Hepatocyte (in vitro differentiated cells): ENCODE measurements at places on chromosomes 5 and 9. TPM values are rescaled to one million over a fixed set of nuclear protein-coding genes. Genes with fewer than 3 reads are reported as not detected.

Gene PROB1
- 0.63 and 0.68 TPM in 2 replicates for total RNA-seq

Gene ADAMTS6
- total RNA-seq: 10.4 and 21.0 TPM in 2 replicates

Gene SPOCK1
- total RNA-seq: 5.6 and 7.7 TPM in 2 replicates

GRCh38 chr5:179553006-179553405 is 2.7 kb downstream of the RUFY1 start:
- peaks cover 11% of the 10 kb centered on the region for H3K4me1 ChIP-seq
- no peaks in the 10 kb centered on the region for H3K27me3 ChIP-seq
- no peak overlapping the region for H3K4me3 ChIP-seq
- H3K36me3 ChIP-seq: no peaks in the 10 kb centered on the region
- no peak for DNase-seq

GRCh38 chr5:124527220-124527991 is 219.0 kb downstream of the ZNF608 start:
- no peaks in the 10 kb centered on the region for H3K36me3 ChIP-seq
- DNase-seq: peak; percentile 74
- H3K4me1 ChIP-seq: peaks cover 8% of the 10 kb centered on the region
- no peak overlapping the region for H3K4me3 ChIP-seq
- H3K27ac ChIP-seq: peak overlapping the region; percentile 73

- H3K27ac ChIP-seq: peak within 1 kb of the TSS; percentile 93
- H3K4me3 ChIP-seq: peak within 1 kb of the TSS; percentile 74
- H3K36me3 ChIP-seq: no peaks in the 10 kb centered on the region
- peak; percentile 96 for DNase-seq
- H3K27me3 ChIP-seq: peaks cover 23% of the 10 kb centered on the region
- H3K4me1 ChIP-seq: peaks cover 25% of the 10 kb centered on the region
Observed at GRCh38 chr5:174724484-174725260, at the start of gene MSX2. Gene MSX2 (plus strand): TSS chr5:174724582. CDS start chr5:174724660, 78 bp downstream.

DNA sequence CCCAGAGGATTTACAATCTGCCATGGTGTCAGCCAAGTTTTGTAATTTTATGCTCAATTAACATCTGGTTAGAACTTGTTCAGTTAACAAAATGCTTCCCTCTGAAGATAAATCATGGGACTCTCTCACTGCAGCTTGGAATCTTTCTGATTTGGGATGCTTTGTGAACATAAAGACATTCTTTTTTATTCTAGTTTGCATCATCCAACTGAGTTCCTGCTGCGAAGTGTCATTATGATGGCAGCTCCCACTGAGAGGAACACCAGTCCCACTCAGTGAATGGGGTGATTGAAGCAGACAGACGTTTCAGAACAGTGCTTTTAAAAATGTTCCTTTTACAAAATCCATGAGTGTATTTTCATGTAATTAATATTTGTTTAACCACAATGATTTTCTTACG is 863.8 kb downstream of the TLE4 start:
- H3K27ac ChIP-seq: no peak overlapping the region
- no peaks in the 10 kb centered on the region for H3K4me1 ChIP-seq
- no peak overlapping the region for H3K4me3 ChIP-seq
- no peaks in the 10 kb centered on the region for H3K36me3 ChIP-seq
- no peaks in the 10 kb centered on the region for H3K27me3 ChIP-seq

DNA sequence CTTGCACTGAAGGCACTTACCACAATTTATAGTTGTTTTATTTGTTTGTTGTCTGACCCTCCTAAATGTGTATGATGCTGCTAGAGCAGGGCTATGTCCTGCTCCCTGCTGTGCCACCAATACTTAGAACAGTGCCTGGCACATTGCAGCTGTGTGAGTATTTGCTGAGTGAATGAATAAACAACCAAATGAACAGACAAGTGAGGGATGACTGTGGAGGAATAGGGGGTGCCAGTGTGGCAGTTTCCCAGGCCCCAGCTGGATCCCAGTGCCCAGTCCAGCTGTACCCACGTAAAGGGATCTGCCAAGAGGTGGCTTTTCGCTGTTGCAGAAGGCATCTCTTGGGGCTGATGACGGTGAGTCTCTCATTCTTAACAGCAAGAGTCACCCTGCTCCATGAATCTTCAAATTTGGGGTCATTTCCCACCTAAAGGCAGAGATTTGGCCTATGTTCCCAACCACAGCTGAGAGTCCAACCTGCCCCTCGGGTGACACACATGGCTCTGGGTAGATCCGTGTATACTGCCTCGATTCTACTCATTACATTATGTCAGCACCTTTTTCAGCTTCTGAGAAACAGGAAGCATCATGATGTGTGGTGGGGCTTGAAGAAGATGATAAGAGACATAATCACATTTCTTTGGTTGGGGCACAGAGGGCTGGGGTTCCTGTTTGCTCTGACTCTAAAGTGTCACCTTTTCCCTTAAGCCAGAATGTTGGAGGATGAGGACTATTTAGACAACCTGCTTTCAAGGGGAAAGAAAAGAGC is 14.3 kb downstream of the IL5 start:
- H3K36me3 ChIP-seq: no peaks in the 10 kb centered on the region
- H3K27ac ChIP-seq: no peak overlapping the region
- H3K4me1 ChIP-seq: no peaks in the 10 kb centered on the region
- H3K4me3 ChIP-seq: no peak overlapping the region

- peak; percentile 77 for DNase-seq
- H3K4me1 ChIP-seq: peaks cover 10% of the 10 kb centered on the region
- H3K36me3 ChIP-seq: no peaks in the 10 kb centered on the region
- no peaks in the 10 kb centered on the region for H3K27me3 ChIP-seq
Observed at GRCh38 chr9:99000476-99001395, 57.0 kb downstream of the COL15A1 start.

DNA sequence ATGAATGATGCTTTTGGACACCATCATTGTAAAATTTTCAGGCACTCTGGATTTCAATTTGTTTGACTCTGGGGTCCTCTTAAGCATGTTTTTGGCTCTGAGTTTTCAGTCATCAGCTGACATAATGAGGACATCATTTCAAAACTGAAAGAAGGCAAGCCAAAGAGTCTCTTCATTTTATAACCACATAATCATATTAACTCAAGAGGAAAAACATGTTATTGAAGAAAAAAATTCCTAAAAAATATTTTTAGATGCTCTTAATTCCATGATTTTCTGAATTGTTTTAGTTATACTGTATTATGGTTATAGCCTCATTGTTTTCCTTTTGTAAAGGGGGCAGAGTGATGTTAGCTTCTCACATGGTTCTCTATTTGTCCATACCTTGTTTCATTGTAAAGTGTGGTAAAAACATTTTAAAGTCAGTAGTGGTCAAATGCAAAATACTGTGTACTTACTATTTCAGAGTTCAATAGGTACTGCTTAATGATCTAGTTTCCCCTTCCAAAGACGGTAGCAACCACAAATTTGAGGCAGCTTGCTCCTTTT is 472.1 kb downstream of the DMRT2 start:
- DNase-seq: no peak
- H3K4me1 ChIP-seq: no peaks in the 10 kb centered on the region
- H3K27ac ChIP-seq: no peak overlapping the region
- no peak overlapping the region for H3K4me3 ChIP-seq
- no peaks in the 10 kb centered on the region for H3K36me3 ChIP-seq
